ENCODE measurements at places on chromosomes 5 and 9.

GRCh38 chr9:18489861-18490260 lies 15.9 kb downstream of the ADAMTSL1 start:
- no peaks in the 10 kb centered on the region for H3K4me1 ChIP-seq
- H3K36me3 ChIP-seq, result no peaks in the 10 kb centered on the region
- peaks cover 6% of the 10 kb centered on the region for H3K27me3 ChIP-seq
- no peak overlapping the region for H3K4me3 ChIP-seq

DNA sequence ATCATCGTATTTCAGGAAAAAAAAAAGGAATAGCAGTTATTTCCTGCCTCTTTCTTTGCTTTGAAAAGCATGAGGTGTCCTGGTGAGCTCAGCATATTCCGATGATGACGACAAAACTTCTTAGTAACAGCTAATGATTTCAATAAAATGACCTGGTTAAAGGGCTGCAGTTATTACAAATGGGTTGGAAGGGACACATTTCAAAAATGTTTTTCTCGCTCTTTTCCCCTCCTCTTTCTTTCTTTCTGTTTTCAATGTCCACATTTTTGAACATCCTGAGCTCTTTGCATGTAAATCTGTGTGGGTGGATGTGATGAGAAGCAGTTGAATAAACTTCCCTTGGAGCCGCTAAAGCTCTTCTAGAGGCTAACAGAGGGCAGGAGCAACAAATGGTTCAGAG lies 186.8 kb upstream of the SLC27A6 start:
- peaks cover 10% of the 10 kb centered on the region for H3K4me1 ChIP-seq
- no peaks in the 10 kb centered on the region for H3K27me3 ChIP-seq
- no peak overlapping the region for H3K4me3 ChIP-seq
- H3K36me3 ChIP-seq, result no peaks in the 10 kb centered on the region
- DNase-seq, result no peak

DNA sequence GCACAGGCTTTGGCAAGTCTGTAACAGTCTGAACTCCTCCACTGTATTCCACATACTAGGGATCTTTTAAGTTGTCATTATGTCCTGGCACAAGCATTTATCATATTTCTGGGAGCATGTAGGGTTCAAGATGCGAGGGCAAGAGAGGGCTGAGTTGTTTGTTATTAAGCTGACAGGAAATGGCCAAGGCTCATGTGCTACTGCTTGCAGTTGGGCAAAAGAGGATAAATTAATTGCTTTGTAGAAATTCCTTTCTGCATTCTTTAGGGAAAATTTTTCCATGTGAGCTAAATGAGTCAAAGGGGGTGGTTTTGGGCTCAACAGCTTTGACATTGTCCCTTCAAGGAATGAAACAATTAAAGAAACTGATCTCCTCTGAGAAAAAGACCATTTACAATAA lies 35.4 kb downstream of the DOCK8 start:
- H3K27me3 ChIP-seq, result no peaks in the 10 kb centered on the region
- H3K27ac ChIP-seq, result no peak overlapping the region
- H3K36me3 ChIP-seq, result no peaks in the 10 kb centered on the region
- H3K4me3 ChIP-seq, result no peak overlapping the region
- H3K4me1 ChIP-seq, result peaks cover 17% of the 10 kb centered on the region
- DNase-seq, result no peak

DNA sequence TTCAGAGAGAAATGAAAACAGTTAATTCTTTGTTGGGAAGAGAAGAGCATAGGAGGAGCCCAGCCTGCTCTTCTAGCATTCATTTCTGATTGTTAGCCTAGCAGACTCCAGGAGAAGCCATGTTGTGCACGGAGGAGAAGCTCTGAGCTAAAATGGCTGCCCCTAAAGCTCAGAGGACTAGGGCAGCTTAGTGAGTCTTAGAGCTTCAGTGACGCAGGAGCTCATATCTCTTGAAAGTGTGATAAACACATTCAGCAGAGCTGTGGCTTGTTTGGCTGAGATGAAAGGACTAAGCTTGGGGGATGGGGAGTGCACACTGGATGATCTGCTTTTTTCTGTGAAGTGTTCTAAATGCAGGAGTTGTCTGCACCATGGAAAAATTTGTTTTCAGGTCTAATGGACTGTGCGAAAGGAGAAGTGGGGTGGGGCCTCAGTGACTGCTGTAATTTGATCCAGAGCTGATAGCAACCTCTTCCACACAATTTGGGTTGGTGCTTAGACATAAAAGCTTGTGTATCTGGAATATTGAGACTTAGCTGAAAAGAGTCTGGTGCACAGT lies 58.5 kb downstream of the ZNF462 start:
- H3K27me3 ChIP-seq, result no peaks in the 10 kb centered on the region
- no peak for DNase-seq
- H3K36me3 ChIP-seq, result no peaks in the 10 kb centered on the region
- H3K27ac ChIP-seq, result no peak overlapping the region
- H3K4me1 ChIP-seq, result no peaks in the 10 kb centered on the region

GRCh38 chr5:135037519-135038204 lies 3.6 kb upstream of the PITX1 start:
- H3K27ac ChIP-seq, result no peak overlapping the region
- H3K36me3 ChIP-seq, result peaks cover 6% of the 10 kb centered on the region
- no peak for DNase-seq
- peak overlapping the region; percentile 25 for H3K4me3 ChIP-seq

DNA sequence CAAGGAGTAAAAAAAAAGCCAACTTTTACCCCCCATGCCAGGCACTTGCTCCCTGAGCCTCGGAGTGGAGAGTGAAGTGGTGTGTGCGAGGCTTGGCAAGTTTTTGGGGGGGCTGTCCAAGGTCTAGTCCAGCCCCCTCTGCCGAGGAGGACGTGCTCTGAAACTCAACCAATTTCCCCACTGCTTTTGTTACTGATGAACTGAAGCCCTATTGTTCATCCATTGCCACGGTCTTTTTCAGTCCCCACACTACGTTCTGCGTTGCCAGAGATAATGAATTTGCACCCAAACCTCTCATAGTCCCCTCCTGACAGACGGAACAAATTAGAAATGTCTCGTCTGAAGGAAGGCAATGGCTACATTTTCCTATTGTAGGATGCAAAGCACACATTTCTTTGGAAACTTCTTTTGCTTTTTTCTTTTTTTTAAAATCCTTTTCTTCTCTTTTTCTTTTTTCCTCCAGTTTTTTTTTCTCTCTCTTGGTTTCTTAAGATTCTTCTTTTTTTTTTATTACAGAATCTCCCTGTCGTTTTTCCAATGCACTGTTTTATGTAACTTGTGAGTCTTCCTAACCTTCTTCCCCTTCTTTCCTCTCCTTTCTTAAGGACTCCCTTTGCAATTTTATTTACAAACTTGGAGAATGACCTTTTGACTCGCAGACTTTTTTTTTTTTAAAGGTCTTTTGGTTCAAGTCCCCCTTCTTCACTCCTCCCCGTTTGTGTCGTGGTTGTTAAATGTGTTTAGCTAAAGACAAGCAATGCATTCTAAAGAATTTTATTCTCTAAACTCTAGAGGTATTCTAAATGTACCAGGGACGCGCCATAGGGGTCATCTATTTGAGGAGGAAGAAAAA lies 209.5 kb downstream of the MEF2C start:
- peaks cover 14% of the 10 kb centered on the region for H3K4me1 ChIP-seq
- H3K36me3 ChIP-seq, result peaks cover 6% of the 10 kb centered on the region
- no peak for DNase-seq
- peaks cover 84% of the 10 kb centered on the region for H3K27me3 ChIP-seq
- H3K4me3 ChIP-seq, result peak overlapping the region; percentile 72
- peak overlapping the region; percentile 87 for H3K27ac ChIP-seq

- peaks cover 93% of the 10 kb centered on the region for H3K27me3 ChIP-seq
- peaks cover 23% of the 10 kb centered on the region for H3K4me1 ChIP-seq
Observed at GRCh38 chr5:138653502-138653901, 78.3 kb upstream of the HSPA9 start.

GRCh38 chr9:110027671-110028081 lies 180.3 kb downstream of the C9orf152 start:
- no peak overlapping the region for H3K4me3 ChIP-seq
- DNase-seq, result no peak
- H3K27me3 ChIP-seq, result no peaks in the 10 kb centered on the region
- H3K4me1 ChIP-seq, result peaks cover 16% of the 10 kb centered on the region
- no peaks in the 10 kb centered on the region for H3K36me3 ChIP-seq
- no peak overlapping the region for H3K27ac ChIP-seq

- no peaks in the 10 kb centered on the region for H3K36me3 ChIP-seq
- H3K27ac ChIP-seq, result peak overlapping the region; percentile 94
- no peak for DNase-seq
- H3K4me3 ChIP-seq, result peak overlapping the region; percentile 51
- H3K27me3 ChIP-seq, result no peaks in the 10 kb centered on the region
Observed at GRCh38 chr5:40401284-40402006, 278.3 kb upstream of the PTGER4 start.

DNA sequence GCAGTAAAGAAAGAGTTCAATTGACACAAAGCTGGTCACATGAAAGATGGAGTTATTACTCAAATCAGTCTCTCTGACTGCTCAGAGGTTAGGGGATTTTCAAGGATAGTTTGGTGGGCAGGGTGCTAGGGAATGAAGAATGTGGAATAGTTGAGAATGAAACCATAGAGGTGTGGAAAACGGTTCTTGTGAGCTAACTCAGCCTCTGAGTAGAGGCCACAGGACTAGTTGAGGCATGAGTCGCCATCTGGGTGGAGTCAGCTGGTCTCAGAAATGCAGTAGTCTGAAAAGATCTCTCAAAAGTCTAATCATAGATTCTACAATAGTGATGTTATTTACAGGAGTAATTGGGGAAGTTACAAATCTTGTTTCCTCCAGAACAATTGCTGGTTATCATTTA lies 178.9 kb upstream of the SPEF2 start:
- DNase-seq, result no peak
- no peak overlapping the region for H3K4me3 ChIP-seq
- H3K27ac ChIP-seq, result no peak overlapping the region
- peaks cover 54% of the 10 kb centered on the region for H3K27me3 ChIP-seq
